Thoracic aorta (tissue), 2 donors: ENCODE measurements at places on chromosomes 7 and 10. TPM values are rescaled to one million over a fixed set of nuclear protein-coding genes. Genes with fewer than 3 reads are reported as not detected.

DNA sequence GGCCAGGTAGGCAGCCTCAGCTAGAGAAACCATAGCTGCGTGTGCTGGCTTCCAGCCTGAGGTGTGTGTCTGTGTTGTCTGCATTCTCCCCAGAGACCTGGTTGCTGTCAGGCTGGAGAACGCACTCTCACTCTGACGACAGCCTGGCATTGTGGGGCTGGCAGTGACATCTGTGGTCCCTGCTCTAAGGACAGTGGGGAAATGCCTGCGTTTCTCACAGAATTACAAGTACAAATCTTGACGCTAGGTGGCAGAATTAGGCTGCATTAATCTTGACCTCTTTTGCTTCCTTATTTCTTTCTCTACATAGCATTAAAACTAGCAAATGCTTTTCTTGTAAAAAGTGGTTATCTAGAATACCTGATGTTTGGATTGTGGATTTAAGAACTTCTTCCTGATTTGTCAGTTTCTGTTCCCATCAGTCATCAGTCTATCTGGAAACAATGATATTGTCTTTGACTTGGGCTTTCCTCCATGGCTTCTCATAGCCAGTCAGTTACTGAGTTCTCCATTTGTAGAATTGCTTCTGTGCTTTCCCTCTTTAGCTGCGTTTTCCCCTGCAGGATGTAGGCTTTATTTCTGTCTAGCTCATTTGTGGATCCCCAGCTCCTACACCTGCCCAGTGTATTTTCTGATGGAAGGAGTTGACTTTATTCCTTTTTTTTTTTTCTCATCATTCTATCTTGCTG lies 86.0 kb downstream of the FANK1 start:
- no peak overlapping the region for H3K27ac ChIP-seq
- H3K4me3 ChIP-seq: no peak overlapping the region

DNA sequence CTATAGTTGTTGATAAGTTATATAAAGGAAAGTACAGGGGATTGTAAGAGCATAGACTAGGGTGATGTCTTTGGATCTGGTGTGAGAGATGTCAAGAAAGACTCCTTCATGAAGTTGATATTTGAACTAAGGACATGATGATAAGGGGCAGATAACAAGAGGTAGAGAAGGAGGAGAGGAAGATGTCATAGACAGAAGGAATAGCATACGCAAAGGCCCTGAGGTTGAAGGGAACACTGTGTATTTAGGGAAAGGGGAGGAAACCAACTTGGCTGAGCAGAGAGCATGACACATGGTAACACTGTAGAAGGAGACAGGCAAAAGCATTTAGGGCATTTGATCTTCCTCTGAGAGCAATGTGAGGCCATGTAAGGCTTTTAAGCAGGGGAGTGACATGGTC lies 170.8 kb downstream of the CHN2 start:
- no peak overlapping the region for H3K27ac ChIP-seq
- no peak overlapping the region for H3K4me3 ChIP-seq
- DNase-seq: no peak
- H3K27me3 ChIP-seq: no peaks in the 10 kb centered on the region

Gene UNC5B
- 18.3 TPM for total RNA-seq

GRCh38 chr7:135666156-135666555 lies 3.8 kb downstream of the STMP1 start:
- H3K27ac ChIP-seq: no peak overlapping the region
- no peak overlapping the region for H3K4me3 ChIP-seq
- H3K36me3 ChIP-seq: no peaks in the 10 kb centered on the region
- DNase-seq: no peak
- H3K27me3 ChIP-seq: no peaks in the 10 kb centered on the region

DNA sequence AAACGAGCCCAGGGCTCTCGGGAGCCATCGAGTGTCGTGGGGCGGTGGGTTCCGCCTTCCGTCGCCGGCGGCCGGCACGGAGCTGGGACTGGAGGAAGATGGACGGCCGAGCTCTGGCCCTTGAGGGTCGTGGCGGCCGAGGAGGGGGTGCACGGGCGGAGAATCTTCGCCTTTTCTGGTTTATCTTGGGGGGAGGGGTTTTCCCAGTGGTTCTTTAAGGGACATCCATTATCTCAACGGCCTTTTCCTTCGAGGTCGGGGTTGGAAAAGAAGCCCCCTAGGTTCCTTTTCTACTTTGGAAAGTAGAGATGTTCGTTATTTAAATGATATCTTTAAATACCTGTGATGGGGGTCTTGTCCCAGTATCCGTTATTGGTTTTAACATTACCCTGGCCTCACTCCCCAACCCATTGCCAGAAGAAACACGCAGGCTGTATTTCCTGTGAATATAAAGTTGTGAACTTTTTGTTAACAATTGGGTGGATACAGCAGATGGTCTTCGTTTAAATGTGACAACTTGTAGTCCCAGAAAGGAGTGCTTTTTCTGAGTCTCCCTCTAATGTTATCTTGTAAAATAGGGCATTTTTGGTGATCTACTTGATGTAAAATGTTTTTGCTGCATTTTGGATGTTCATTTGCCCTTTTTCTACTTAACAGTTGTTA lies 765 bp downstream of the CCAR1 start:
- peak overlapping the region; percentile 85 for H3K27ac ChIP-seq
- DNase-seq: no peak
- H3K4me1 ChIP-seq: peaks cover 7% of the 10 kb centered on the region

GRCh38 chr7:23470330-23471105 lies at the start of gene IGF2BP3:
IGF2BP3 (minus strand) TSS chr7:23470491; CDS start chr7:23470110, 381 bp downstream.
- peak within 1 kb of the TSS; percentile 61 for H3K4me3 ChIP-seq
- peaks cover 66% of the 10 kb centered on the region for H3K27me3 ChIP-seq
- peaks cover 33% of the 10 kb centered on the region for H3K4me1 ChIP-seq
- no peak for DNase-seq

DNA sequence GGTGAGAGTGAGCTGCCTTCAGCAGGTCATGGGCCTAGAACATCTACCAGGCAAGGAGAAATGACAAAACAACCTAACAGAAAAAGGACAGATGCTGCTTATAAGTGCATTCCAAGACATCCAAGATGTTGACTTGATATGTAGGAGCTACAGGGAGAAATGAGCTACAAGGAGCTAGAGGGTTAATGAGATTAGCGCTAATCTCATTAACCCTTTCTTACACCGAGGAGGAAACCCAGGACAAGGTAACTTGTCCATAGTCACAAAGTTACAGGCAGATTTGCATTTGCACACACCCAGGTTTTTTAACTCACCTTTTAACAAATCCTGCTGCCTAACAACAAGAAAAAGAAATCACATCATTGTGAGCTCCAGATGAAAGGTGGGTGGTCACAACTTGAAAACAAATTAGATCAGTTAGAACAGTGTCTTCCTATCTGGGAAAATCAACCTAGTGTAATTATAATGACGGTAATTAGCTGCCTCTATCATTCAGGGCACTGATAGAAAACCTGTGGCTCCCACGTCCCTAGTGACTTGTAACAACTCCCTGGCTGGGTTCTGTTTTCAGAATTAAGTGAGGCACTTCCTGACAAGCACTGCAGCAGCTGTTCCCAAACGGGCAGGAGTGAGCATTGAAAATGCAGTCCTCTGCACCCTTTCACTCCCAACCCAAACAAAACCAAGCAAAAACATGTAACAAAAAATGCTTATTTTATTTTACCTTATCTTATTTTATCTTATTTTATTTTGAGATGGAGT lies 5.7 kb downstream of the KIAA1549 start:
- no peak overlapping the region for H3K4me3 ChIP-seq
- no peaks in the 10 kb centered on the region for H3K36me3 ChIP-seq
- no peak overlapping the region for H3K27ac ChIP-seq
- no peaks in the 10 kb centered on the region for H3K4me1 ChIP-seq
- DNase-seq: no peak
- H3K27me3 ChIP-seq: no peaks in the 10 kb centered on the region

- no peaks in the 10 kb centered on the region for H3K27me3 ChIP-seq
- H3K4me1 ChIP-seq: no peaks in the 10 kb centered on the region
- DNase-seq: no peak
- H3K27ac ChIP-seq: no peak overlapping the region
- no peak overlapping the region for H3K4me3 ChIP-seq
- no peaks in the 10 kb centered on the region for H3K36me3 ChIP-seq
Observed at GRCh38 chr10:81570349-81570748, 304.6 kb upstream of the NRG3 start.

GRCh38 chr10:60704471-60704870 lies 73.8 kb upstream of the CDK1 start:
- no peak for DNase-seq
- H3K4me3 ChIP-seq: no peak overlapping the region
- no peak overlapping the region for H3K27ac ChIP-seq
- H3K4me1 ChIP-seq: no peaks in the 10 kb centered on the region
- no peaks in the 10 kb centered on the region for H3K36me3 ChIP-seq

DNA sequence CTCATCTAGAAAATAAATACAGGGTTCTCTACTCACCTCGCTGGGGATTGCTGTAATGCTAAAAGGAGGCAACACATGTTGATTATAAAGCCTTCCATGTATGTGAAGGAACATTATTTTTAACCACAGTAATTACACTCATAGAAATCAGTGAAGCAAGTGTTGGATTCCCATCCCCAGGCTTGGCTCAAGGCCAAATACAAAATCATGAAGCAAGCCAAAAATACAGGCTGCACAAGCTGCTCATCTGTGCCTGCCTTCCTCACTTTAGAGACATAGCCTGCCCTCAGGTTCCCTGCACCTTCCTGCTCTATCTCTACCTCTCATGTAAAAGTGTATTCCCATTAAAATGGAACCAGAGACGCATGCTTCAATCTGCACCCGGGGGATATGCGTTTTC lies 1077.1 kb upstream of the C7orf33 start:
- H3K27me3 ChIP-seq: no peaks in the 10 kb centered on the region
- no peak overlapping the region for H3K27ac ChIP-seq
- no peak for DNase-seq
- H3K4me1 ChIP-seq: no peaks in the 10 kb centered on the region

Gene OR2F2
- total RNA-seq: not detected

DNA sequence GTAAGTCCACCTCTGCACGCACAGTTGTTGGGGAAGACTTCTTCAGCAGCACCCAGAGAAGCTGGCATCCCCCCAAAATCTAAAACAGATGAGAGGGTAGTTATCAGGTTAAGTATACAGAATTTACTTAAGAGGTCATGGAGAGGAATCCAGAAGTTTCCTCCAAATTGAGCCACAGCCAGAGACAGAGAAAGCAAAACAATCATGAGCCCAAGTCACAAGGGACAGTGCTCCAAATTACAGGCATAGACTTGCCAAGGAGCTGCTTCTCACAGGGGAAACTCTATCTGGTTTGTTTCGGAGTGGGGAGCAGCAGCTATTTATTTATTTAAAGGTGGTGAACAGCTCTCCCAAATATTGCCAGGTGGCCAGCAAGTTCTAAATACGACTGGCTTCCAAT lies 308.4 kb downstream of the SKIDA1 start:
- H3K27me3 ChIP-seq: no peaks in the 10 kb centered on the region
- H3K27ac ChIP-seq: no peak overlapping the region
- H3K4me1 ChIP-seq: no peaks in the 10 kb centered on the region
- no peak for DNase-seq

DNA sequence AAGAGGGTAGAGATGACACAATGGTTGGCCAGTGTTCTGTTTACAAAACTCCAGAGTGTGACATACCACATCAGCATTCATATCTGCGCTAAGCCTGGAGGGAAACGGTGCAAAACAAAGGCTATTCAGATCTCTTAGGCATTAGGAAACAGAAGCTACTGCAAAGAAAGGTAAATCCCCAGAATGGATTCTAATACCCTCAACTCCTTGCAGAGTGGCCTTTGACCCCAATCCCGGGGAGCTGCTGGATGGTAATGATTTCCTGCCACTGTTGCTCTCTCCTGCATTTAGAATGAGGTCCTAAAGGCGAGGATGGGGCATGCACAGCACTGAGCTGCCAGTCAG lies 65.2 kb downstream of the AOAH start:
- no peaks in the 10 kb centered on the region for H3K4me1 ChIP-seq
- no peaks in the 10 kb centered on the region for H3K27me3 ChIP-seq
- no peak overlapping the region for H3K4me3 ChIP-seq
- no peak for DNase-seq
- no peaks in the 10 kb centered on the region for H3K36me3 ChIP-seq

DNA sequence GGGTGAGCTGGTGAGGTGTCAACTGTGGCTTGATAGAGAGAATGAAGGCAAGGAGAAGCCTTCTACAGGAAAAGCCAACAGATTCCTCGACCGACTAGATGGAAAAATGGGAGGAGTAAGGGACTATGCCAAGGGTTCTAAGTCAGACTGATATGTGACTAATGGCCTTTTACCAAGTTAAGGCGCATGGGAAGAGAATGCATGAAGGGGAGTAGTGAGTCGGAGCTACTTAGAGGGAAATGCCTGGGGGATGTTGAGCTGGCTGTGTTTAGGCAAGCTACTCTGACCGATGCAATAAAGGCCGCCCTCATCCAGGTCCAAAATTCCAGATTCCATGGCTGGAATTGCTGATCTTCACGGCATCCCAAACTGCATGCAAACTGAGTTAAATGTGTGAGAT lies 48.2 kb downstream of the APBB1IP start:
- DNase-seq: no peak
- no peaks in the 10 kb centered on the region for H3K27me3 ChIP-seq
- no peak overlapping the region for H3K4me3 ChIP-seq
- no peaks in the 10 kb centered on the region for H3K36me3 ChIP-seq

Gene GPR37
- total RNA-seq: 2.8 TPM

Gene SLC13A1
- total RNA-seq: not detected

- H3K27ac ChIP-seq: no peak overlapping the region
- no peaks in the 10 kb centered on the region for H3K4me1 ChIP-seq
- DNase-seq: no peak
- no peak overlapping the region for H3K4me3 ChIP-seq
- peaks cover 5% of the 10 kb centered on the region for H3K36me3 ChIP-seq
- H3K27me3 ChIP-seq: no peaks in the 10 kb centered on the region
Observed at GRCh38 chr10:52269233-52269632, 44.8 kb upstream of the DKK1 start.
